GM23248 (cell line): ENCODE measurements at places on chromosomes 1 and 21. TPM values are rescaled to one million over a fixed set of nuclear protein-coding genes. Genes with fewer than 3 reads are reported as not detected.

GRCh38 chr1:22246755-22247480 lies 104.0 kb upstream of the WNT4 start:
- DNase-seq, result no peak
- H3K27me3 ChIP-seq, result peaks cover 76% of the 10 kb centered on the region
- no peaks in the 10 kb centered on the region for H3K36me3 ChIP-seq

DNA sequence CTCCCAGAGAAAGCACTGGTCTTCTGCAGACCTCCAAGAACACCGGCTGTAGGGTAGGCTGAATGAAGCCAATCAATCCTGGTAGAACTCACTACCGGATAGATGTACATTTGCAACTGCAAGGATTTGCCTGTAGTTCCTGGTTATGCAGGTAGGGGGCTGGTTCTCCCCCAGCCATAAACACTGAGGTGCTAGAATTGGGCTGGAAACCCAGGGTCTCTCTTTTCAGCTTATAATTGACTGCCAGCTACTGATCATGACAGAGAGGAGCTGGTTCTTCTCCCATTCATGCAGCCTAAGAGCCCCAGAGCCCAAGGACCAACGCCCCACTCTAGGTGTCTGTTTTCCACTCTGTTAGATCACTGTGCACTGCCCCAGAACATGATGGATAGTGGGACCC lies 21.5 kb upstream of the MTARC2 start:
- no peak overlapping the region for H3K27ac ChIP-seq
- no peaks in the 10 kb centered on the region for H3K4me1 ChIP-seq
- H3K4me3 ChIP-seq, result no peak overlapping the region
- H3K36me3 ChIP-seq, result no peaks in the 10 kb centered on the region

The TSNAX gene
- 45.8 and 50.8 TPM in 2 replicates for polyA plus RNA-seq

The AIRE gene
- not detected in 2 replicates for polyA plus RNA-seq

- H3K27ac ChIP-seq, result no peak overlapping the region
- no peak overlapping the region for H3K4me3 ChIP-seq
- no peak for DNase-seq
- H3K4me1 ChIP-seq, result no peaks in the 10 kb centered on the region
- H3K27me3 ChIP-seq, result no peaks in the 10 kb centered on the region
Measured at GRCh38 chr1:2081326-2081885, 31.2 kb downstream of the PRKCZ start.

DNA sequence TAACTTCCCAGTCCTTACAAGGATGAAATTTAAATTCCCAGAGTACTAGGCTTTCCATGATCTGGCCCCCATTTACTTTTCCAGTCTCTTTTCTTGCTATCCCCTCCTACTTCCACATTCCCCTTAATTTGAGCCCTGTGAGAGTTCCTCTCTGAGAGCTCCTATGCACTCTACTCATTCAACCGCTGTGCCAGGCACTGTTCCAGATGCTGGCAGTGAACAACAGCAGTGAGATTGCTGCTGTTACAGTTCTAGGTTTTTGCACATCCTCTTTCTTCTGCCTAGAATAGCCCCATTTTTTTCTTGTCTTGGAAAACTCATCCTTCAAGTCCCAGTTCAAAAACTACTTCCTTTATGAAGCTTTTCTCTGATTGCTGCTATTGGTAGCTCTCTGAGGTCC lies 18.8 kb downstream of the ATF6 start:
- DNase-seq, result peak; percentile 12
- peaks cover 16% of the 10 kb centered on the region; the same call in 1 of the 2 replicates for H3K36me3 ChIP-seq
- no peak overlapping the region for H3K27ac ChIP-seq
- H3K4me1 ChIP-seq, result peaks cover 17% of the 10 kb centered on the region
- no peaks in the 10 kb centered on the region for H3K27me3 ChIP-seq

The S100A2 gene
- 8.6 and 11.8 TPM in 2 replicates for polyA plus RNA-seq

GRCh38 chr1:59193443-59194093 lies 103.3 kb upstream of the FGGY start:
- no peak overlapping the region for H3K4me3 ChIP-seq
- DNase-seq, result no peak
- H3K4me1 ChIP-seq, result no peaks in the 10 kb centered on the region
- no peaks in the 10 kb centered on the region for H3K36me3 ChIP-seq
- H3K27me3 ChIP-seq, result no peaks in the 10 kb centered on the region

- peaks cover 26% of the 10 kb centered on the region for H3K36me3 ChIP-seq
- no peak overlapping the region for H3K27ac ChIP-seq
- DNase-seq, result no peak
- H3K4me1 ChIP-seq, result no peaks in the 10 kb centered on the region
Measured at GRCh38 chr1:43432907-43433306, 20.8 kb downstream of the HYI start.

- no peaks in the 10 kb centered on the region for H3K4me1 ChIP-seq
- H3K36me3 ChIP-seq, result no peaks in the 10 kb centered on the region
- no peak overlapping the region for H3K27ac ChIP-seq
- DNase-seq, result no peak
- H3K4me3 ChIP-seq, result no peak overlapping the region
- H3K27me3 ChIP-seq, result no peaks in the 10 kb centered on the region
Measured at GRCh38 chr1:86951430-86951829, 37.0 kb downstream of the HS2ST1 start.

DNA sequence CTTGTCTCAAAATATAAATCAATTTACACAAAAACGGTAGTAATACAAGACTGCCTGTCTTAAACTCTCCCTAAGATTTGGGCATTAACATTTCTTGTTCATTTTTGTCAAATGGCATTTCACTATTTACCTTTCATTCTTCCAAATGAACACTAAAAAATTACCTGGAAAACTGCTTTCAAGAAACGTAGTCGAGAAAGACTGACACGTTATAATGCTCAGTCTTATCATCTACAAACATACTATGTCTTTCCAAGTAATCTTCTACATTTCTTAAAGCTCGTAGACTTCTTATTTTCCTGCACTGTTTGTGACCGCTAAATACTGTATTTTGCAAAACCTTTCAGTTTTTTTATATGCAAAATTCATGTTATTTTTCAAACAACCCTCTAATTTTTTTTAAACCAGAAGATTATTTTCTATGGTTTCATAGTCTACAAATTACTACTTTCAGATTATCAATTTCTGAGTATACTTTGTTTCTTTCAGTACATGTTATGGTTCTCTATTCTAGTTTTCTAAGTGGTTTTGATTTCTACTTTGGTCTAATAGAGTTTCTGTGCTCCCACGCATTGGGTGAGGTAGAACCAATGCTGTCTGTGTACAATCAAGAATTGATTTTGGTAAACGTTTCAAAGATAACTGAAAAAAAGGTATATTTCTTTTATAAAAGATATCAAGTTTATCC lies 336.4 kb downstream of the SMYD3 start:
- H3K4me1 ChIP-seq, result no peaks in the 10 kb centered on the region
- DNase-seq, result no peak
- H3K27ac ChIP-seq, result no peak overlapping the region
- no peaks in the 10 kb centered on the region for H3K27me3 ChIP-seq

GRCh38 chr21:16592381-16592780 lies 862.6 kb downstream of the USP25 start:
- H3K36me3 ChIP-seq, result peaks cover 6% of the 10 kb centered on the region; the same call in 1 of the 2 replicates
- no peak for DNase-seq
- H3K27ac ChIP-seq, result no peak overlapping the region
- no peaks in the 10 kb centered on the region for H3K27me3 ChIP-seq
- no peak overlapping the region for H3K4me3 ChIP-seq

GRCh38 chr1:15343729-15344128 lies 66.0 kb upstream of the EFHD2 start:
- peak; percentile 70 for DNase-seq
- H3K27me3 ChIP-seq, result no peaks in the 10 kb centered on the region
- no peak overlapping the region for H3K27ac ChIP-seq
- H3K4me3 ChIP-seq, result no peak overlapping the region

DNA sequence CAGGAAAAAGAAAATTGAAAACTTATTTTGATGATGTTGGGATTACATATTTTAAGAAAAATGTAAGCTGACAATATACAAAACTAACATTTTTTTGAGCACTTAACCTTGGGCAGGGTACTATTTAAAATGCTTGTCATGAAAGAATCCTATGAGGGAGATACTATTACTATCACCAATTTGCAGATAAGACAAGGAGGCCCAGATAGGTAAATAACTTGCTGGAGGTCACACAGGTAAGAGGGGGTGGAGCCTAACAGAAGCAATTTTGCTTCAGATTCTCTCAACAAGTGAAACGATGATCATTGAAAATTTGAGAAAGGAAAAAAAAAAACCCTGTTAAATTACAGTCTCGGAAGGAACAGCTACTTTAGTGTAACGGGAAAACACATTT lies 1.2 kb downstream of the GART start:
- H3K27me3 ChIP-seq, result no peaks in the 10 kb centered on the region
- peak overlapping the region; percentile 97 for H3K4me3 ChIP-seq
- DNase-seq, result no peak
- H3K4me1 ChIP-seq, result peaks cover 23% of the 10 kb centered on the region
- H3K27ac ChIP-seq, result peak overlapping the region; percentile 99

- H3K27ac ChIP-seq, result no peak overlapping the region
- peaks cover 1% of the 10 kb centered on the region for H3K4me1 ChIP-seq
- H3K36me3 ChIP-seq, result no peaks in the 10 kb centered on the region
- no peak for DNase-seq
Measured at GRCh38 chr1:59664166-59664565, 150.6 kb upstream of the HOOK1 start.

- H3K36me3 ChIP-seq, result no peaks in the 10 kb centered on the region
- H3K27ac ChIP-seq, result peak overlapping the region; percentile 3; the same call in 1 of the 2 replicates
- H3K27me3 ChIP-seq, result no peaks in the 10 kb centered on the region
- peak; percentile 41 for DNase-seq
Measured at GRCh38 chr1:243493156-243494129, 237.6 kb downstream of the SDCCAG8 start.

GRCh38 chr1:159900086-159900680 lies at the start of gene CFAP45:
Gene CFAP45, minus strand, starts transcription at chr1:159900165. Its CDS starts 67 bp downstream, at chr1:159900098.
- no peaks in the 10 kb centered on the region for H3K36me3 ChIP-seq
- H3K4me3 ChIP-seq, result no peak within 1 kb of the TSS
- no peaks in the 10 kb centered on the region for H3K27me3 ChIP-seq

The RHEX gene
- not detected in 2 replicates for polyA plus RNA-seq

GRCh38 chr21:32747396-32747795 lies 19.6 kb upstream of the SYNJ1 start:
- no peaks in the 10 kb centered on the region for H3K27me3 ChIP-seq
- no peak for DNase-seq
- H3K36me3 ChIP-seq, result peaks cover 76% of the 10 kb centered on the region
- H3K4me3 ChIP-seq, result no peak overlapping the region
- H3K27ac ChIP-seq, result no peak overlapping the region

DNA sequence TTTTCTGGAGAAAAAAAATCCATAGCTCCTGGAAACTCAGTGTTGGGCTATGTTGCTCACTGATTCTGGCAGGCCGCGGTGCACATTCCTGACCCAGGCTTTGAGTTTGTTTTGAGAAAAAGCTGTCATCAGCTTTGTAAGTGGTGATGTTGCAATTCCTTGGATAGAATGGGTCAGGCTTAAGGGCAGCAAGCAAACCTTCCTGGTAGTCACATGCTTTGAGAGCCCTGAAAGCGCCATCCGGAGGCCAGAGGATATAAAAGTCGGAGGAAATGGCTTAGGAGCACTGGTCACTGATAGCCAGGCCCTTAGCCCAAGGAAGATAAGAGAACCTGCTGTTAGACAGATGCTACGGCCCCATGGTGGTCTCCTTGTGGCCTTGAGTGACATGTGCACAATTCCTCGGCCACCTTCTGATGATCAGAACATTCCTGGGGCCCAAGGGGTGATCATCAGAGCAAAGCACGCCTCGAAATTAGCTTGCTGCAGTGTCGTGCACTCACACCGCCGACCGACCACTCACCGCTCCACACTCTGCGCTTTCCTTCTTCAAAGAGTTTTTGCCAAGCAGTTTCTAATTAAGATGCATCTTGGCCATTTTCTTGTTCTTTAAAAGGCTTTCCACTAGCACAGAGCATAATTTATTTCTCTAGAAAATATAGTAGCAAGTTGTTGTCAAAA lies 78.6 kb downstream of the MAN1C1 start:
- H3K27ac ChIP-seq, result peak overlapping the region; percentile 94
- no peaks in the 10 kb centered on the region for H3K36me3 ChIP-seq
- peak overlapping the region; percentile 55 for H3K4me3 ChIP-seq
- peak; percentile 98 for DNase-seq
- H3K4me1 ChIP-seq, result peaks cover 39% of the 10 kb centered on the region

GRCh38 chr1:42379794-42380585 lies 602 bp upstream of the RIMKLA start:
- peak; percentile 57 for DNase-seq
- peak overlapping the region; percentile 55 for H3K4me3 ChIP-seq
- H3K4me1 ChIP-seq, result no peaks in the 10 kb centered on the region
- H3K27ac ChIP-seq, result no peak overlapping the region

The AURKAIP1 gene
- 216 and 218 TPM in 2 replicates for polyA plus RNA-seq

The CSF1 gene
- 65.3 and 67.9 TPM in 2 replicates for polyA plus RNA-seq

GRCh38 chr1:65704318-65704717 lies 88.4 kb upstream of the PDE4B start:
- peaks cover 19% of the 10 kb centered on the region for H3K27me3 ChIP-seq
- no peak for DNase-seq
- no peak overlapping the region for H3K27ac ChIP-seq
- H3K36me3 ChIP-seq, result no peaks in the 10 kb centered on the region
- no peak overlapping the region for H3K4me3 ChIP-seq
- no peaks in the 10 kb centered on the region for H3K4me1 ChIP-seq

DNA sequence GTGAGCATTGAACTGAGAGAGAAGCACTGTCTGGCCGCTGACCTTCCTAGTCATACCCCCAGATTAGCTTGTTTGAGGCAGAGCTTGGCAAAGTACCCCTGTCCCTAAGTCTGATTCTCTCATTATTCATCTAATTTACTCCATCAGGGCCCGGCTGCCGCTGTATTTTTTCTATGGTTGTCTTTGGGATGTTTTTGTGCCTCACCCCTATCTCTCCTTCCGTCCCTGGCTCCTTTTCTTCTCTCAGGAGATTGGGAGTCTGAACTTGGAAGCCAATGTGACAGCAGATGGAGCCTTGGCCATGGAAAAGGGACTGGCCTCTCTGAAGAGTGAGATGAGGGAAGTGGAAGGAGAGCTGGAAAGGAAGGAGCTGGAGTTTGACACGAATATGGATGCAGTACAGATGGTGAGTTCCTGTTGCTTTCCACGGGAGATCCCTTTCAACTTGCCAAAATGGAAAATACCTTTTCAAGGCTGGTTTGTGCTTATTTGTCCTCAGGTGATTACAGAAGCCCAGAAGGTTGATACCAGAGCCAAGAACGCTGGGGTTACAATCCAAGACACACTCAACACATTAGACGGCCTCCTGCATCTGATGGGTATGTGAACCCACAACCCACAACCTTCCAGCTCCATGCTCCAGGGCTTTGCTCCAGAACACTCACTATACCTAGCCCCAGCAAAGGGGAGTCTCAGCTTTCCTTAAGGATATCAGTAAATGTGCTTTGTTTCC lies 53.9 kb downstream of the LAMC2 start:
- no peaks in the 10 kb centered on the region for H3K27me3 ChIP-seq
- no peak overlapping the region for H3K4me3 ChIP-seq
- H3K27ac ChIP-seq, result peak overlapping the region; percentile 100
- H3K36me3 ChIP-seq, result no peaks in the 10 kb centered on the region
- peak; percentile 40 for DNase-seq
- H3K4me1 ChIP-seq, result peaks cover 97% of the 10 kb centered on the region

- H3K27me3 ChIP-seq, result peaks cover 13% of the 10 kb centered on the region
- H3K4me1 ChIP-seq, result no peaks in the 10 kb centered on the region
- H3K4me3 ChIP-seq, result no peak overlapping the region
- no peak overlapping the region for H3K27ac ChIP-seq
Measured at GRCh38 chr1:3333903-3334302, 120.6 kb upstream of the ARHGEF16 start.
